ENCODE measurements at places on chromosomes 2 and 18. TPM values are rescaled to one million over a fixed set of nuclear protein-coding genes. Genes with fewer than 3 reads are reported as not detected.

PRSS56 gene
- not detected for total RNA-seq

BIN1 gene
- total RNA-seq: 103 TPM

TMEFF2 gene
- total RNA-seq: not detected

UGT1A5 gene
- total RNA-seq: not detected

HOXD1 gene
- not detected for total RNA-seq

TDRD15 gene
- total RNA-seq: 0.06 TPM

Measured in CD4-positive, alpha-beta memory T cell (primary cell).